ENCODE measurements at places on chromosomes 16 and 17.
A peak's percentile ranks its signal among the peaks of the same experiment; 100 is the strongest.

DNA sequence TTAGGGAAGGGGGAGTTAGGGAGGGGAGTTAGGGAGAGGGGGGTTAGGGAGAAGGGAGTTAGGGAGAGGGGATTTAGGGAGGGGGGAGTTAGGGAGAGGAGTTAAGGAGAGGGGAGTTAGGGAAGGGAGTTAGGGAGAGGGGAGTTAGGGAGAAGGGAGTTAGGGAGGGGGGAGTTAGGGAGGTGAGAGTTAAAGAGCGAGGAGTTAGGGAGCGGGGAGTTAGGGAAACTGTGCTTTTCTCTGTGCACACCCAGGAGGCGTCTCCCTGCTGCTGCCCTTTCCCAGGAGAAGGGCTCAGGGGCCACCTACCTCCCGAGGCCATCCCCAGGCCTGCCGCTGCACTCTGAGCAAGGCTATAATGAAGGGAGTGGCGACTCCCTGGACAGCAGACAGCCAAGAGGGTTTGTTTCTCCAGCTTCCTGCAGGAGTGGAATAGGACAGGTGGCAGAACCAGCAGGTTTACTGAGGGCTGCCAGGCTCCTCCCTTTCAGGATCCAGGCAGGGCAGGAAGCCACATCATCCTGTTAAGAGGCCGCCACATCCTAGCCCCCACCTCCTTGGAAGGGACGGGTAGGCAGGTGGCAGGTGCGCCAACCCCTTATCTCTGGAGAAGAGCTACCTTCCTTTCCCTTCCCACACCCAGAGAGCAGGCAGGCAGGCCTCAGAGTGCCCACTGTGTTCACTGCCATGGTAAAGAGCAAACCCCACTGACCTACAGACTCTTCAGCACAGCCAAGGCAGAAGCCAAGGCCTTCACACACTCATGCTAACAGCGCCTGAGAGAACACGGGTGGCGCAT, 4.3 kb downstream of the CANT1 start:
- DNase-seq: no peak

- peak; percentile 68 for DNase-seq
These were observed 3.3 kb downstream of the SYNRG start for GRCh38 chr17:37605813-37606505.

- no peak for DNase-seq
These were observed 21.9 kb upstream of the EFCAB13 start for GRCh38 chr17:47301831-47302230.

DNA sequence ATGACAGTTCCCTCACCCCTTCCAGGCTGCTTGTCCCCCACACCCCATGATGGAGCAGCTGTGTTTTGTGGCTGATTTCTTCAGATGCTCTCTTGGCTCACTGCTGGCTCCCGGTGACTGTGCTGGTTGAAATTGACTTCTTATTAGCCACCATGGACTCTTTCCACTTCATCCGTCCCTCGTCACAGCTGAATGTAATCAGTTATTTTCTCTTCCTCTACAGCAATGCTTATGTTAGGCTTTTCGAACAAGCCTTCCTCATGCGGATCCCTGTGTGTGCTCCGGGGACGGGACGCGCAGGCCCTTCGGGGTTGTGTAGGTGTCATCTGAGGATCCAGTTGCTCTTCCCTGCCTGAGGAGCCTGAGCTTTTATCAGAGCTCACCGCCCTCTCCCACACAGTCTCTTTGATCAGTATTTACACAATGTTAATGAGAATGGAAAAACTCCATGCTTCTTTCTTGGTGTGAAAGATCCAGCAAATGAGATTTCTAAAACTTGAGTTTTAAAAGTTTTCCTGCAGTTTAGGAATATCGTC, 87.5 kb downstream of the RPTOR start:
- no peak for DNase-seq

DNA sequence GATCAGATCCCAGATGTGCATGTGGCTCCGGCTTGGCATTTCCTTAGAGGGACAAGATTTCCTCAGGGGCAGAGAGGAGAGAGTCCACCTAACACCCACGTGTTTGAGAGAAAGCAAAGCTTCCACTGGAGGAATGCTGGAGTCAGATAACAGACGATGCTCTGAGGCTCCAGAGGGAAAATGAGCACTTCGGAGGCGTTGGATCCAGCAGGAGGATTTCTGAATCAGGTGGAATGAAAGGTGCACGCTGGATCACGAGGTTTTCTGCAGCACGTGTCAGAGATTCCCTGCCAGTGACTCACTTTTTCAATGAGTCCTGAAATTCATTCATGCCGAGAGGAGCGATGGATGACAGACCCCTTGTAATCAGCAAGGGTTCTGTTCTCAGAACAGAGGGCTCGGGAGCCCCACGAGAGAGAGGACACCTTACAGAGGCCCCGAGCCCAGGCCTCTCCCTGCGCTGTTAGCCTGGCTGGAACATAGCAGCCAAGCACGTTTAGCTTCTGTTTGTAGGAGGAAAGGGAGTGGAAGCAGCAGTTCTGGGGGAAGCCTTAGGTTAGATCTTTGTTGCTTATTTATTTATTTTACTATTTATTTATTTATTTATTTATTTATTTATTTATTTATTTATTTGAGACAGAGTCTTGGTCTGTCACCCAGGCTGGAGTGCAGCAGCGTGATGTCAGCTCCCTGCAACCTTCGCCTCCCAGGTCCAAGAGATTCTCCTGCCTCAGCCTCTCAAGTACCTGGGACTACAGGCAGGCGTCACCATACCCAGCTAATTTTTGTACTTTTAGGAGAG, 49.3 kb upstream of the JPH3 start:
- DNase-seq: no peak
